CD4-positive, alpha-beta T cell treated with Interleukin-15 for 1 hour (primary cell): ENCODE measurements at places on chromosomes 3 and 15.

DNA sequence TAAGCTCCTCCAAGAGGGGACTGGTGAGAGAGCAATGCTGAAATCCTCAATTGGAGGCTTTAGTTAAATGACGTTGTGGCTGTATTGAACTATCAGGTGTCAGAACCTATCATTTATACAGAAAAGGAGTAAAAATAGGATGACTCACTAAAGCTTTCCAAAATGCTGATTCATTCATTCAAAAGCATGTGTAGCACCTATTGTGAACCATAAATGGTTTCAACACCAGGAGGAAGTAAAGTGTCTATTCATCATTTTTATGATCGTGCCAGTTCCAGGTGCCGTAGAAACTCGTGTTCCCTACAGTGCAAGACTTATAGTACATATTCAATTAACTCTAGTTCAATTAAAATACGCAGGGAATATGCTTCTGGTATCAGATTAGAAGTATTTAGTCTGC, 66.5 kb upstream of the ARRDC4 start:
- no peak for DNase-seq

DNA sequence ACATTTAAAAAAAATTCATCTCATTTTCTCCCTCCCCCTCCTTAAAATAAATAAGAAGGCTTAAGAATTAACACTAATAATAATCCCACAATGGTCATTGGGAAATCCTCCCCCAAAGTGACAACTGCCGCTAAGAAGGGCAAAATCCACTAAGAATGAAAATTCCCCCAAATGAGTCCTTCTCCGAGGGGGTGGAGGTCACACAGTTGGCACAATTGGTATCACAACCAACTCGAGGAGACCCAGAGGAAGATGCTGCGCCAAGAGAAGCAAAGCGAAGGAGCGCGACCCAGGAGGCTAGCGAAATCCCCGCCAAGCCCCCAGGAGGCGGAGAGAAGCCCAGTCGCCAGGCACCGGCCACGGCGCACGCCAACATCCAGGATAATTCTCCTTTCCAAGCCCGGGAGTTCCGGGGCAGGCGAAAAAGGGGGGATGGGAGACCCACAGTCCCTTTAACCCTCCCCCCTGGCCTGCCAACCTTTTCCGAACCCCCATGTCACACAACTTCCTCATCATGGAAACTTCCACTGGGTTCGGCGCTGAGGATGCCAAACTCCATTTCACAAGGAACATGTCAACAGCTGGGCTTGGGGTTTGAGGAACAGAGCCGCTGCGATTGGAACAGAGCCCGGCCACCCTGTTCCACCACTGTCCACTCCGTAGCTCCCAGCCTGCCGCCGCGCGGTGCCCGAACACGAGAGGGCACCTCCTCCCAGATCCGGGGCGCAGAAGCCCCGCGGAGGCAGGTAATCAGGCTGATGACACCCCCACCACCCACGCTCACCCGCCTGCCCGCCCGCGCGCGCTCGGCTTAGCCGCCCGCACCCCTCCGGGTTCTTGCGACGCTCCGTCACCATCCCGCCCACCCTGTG, 668 bp downstream of the THRB start:
- DNase-seq = peak; percentile 17

DNA sequence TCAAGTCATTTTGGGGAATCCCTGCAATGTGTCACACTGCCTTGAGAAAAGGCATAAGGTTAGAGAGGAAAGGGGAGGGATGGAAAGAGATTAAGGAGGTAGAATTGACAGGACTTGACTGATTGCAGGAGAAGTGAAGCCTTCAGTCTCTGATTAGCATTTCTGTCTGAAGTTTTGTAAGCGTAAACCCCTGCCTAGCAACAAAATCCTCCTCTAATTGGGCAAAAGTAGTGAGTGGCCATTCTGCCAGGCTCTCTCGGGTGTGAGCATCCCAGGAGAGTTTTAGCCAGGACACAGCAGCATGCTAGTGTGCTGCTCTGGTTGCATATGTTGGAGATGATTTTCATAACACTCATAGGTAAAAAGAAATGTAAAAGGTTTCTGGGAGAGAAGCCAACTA, 117.0 kb upstream of the MRPL3 start:
- no peak for DNase-seq

GRCh38 chr3:163543662-163544061, 1534.6 kb downstream of the SI start:
- DNase-seq = no peak

DNA sequence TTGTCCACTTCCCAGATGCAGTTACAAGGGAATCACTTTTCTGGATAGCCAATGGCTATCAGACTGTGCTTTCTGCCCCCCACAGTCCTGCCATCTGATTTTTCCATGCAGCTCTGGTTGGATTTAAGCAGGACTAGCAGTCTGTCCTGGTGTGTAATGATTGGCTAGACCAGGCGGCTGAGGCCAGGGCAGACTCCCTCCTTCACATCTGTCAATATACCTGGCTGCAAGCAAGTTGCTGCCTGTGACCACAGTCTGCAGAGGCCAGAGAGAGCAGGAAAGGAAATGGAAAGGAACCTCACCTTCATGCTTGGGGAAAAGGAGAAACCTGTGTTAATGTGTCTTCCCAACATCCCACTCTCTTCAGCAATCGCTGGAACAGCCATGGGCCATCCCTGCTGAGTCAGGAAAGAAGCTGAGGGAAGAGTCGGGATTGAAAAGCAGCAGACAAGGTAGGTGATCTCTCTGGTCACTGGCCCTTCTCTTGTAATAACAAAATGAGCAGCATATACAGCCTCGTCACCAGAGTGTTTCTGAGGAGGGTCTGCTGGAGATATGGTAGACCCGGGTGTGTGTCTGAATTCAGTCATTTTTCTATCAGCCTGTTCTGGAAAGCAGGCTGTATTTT, 126.7 kb upstream of the PHLDB2 start:
- DNase-seq = no peak

DNA sequence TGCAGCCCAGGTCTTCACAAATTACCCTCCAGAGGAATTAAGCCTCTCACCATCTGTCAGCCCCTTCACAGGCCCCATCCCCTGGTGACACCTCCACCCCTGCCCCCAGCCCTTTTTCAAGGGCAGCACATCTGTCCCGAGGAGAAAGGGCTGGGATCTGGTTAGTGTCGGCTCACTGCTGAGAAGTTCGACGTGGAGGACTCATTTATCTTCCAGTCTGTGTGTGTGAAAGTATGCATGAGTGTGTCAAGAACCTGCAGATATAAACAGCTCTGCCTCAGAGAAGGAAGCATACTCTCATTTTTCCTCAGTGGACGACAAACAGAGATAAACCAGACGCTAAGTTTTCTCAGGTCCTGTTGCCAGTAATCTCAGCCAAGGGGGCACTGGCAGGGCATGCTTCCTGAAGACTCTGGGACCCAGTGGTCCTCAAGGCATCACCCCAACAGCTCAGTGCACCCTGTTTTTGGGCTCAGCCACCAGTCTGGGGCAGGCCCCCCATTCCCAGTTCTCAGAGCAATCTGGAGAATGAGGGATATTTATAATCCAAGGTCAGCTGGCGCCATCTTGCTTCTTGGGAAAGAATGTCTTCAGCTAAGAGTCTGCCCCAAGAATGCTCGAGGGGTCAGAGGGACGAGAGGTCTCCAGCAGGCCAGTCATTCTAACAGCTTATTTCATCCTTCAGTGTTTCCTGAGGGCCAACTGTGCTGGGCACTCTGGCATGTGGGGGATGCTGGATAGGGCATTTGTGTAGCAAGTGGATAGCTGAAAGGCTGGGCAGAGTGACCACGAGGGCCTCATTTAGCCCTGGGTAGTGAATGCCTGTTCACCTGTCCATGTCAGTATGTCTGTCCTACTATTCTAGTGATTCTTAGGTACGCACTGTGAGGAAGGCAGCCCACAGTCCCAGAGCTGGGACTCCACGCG, 73.6 kb downstream of the ADCY5 start:
- DNase-seq = no peak

DNA sequence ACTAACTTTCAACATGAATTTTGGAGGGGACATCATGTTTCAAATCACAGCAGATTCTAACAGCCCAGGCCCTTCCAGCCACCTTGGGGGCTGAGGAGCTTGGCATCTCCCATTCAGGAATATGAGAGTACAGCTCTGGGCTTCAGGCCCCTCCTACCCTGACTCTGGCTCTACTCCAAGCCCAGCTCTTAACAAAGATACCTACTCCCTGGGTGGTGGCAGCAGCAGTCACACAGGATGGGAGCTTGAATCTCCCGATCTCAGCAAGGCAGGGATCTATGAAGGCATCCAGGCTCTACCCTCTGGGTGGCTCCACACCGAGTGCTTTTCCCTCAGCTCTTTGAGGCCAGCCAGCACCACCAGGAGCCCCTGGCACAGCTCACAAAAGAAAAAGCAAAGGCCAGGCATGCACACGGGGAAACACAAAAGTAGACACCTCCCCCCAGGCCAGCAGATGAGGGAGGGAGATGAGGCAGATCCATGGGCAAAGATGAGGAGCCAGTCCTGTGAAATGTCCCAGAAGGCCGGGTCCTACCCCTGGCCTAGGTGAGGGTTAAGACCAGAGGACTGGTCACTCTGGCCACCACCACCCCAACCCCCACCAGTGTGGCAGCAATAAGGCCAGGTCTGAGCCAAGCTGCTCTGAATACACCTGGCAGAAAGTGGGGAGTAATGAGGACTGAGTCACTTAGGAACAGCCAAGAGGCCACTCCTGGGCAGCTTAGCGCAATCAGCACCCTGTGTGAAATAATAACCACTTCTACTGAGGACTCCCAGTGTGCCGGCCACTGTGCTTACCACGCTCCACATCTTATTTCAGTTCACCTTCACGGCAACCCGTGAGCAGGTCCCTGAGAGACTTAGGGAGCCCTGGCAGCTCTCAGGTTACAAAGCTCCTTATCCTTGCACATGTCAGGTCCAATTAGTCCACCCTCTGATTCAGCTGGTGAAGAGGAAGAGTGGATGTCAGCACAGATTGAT, 24.3 kb downstream of the PLA2G4F start:
- no peak for DNase-seq

- DNase-seq = no peak
Observed at GRCh38 chr15:41957021-41957897, 15.1 kb downstream of the EHD4 start.

DNA sequence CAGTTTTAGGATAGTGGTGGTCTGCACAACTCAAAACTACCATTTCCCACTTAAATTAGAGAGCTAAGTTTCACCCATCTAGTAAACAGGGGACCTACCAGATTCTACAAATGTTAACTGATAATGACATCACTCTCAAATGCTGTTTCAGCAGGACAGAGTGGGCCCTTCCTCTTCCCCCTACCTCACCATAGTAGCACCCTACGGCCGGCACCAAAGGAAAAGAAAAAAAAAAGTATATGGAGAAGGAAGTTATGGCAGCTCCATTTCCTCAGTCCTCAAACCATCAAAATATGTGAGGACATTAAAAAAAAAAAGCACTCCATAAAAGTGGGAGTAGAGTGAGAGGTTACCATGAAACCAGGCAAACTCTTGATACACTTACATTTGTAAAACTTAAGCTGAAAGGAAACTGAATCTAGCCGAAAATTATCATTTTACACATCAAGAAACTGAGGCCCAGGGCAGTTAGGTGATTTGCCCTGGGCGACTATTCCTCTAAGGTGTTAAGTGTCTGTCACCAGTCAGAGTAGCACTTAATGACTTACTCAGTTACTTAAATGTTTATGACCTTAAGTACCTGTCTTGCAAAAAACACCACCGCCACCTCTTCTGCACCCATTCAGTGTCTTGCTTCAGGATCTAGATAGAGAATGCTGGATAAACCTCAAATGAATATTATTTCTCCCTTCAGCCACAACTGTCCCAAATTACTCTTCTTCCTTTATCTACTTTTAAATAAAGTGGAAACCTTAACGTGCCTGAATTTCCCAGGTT, 2.7 kb downstream of the MSL2 start:
- DNase-seq = no peak

GRCh38 chr15:34107315-34107714, 5.4 kb downstream of the PGBD4 start:
- DNase-seq = no peak

GRCh38 chr3:150784747-150785125, 21.8 kb upstream of the SIAH2 start:
- DNase-seq = no peak

GRCh38 chr3:121399820-121400219, 146.0 kb downstream of the POLQ start:
- no peak for DNase-seq

- peak; percentile 74 for DNase-seq
Observed at GRCh38 chr15:20356444-20356910, 185.1 kb downstream of the GOLGA6L6 start.

DNA sequence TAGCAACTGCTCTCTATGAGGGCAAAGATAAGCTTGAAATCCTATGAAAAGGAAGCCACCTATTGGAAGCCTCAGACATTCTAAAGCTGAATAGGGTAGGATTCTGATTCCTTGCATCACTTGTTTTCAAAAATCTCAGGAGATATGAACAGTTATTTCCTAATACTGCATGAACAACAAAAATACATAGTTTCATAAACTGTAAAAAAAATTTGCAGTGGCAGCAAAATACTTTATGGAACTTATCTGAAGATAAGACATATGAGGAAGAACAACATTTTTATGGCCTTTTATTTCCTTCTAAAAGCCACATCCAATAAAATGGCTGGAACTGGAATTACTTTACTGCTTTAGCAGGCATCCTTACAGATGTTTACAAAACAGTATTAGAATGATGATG, 29.9 kb downstream of the AP3S2 start:
- no peak for DNase-seq

DNA sequence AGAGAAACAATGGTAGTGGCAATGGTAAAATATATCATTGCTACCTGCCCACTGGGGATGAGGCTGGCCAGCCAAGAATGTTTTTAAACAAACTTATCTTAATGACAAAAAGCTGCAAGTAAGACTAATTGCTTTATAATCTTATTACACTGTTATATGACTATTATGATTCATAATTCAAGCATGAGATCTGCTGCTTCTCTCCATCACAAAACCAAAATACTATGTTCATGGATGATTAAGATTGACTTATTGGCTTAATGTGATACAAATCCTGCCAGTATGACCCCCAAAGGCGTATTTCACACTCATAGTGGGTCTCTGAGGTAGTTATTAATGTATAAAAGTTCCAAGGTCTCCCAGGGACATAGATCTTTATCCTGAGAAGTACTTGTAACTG, 52.6 kb downstream of the FBN1 start:
- no peak for DNase-seq

DNA sequence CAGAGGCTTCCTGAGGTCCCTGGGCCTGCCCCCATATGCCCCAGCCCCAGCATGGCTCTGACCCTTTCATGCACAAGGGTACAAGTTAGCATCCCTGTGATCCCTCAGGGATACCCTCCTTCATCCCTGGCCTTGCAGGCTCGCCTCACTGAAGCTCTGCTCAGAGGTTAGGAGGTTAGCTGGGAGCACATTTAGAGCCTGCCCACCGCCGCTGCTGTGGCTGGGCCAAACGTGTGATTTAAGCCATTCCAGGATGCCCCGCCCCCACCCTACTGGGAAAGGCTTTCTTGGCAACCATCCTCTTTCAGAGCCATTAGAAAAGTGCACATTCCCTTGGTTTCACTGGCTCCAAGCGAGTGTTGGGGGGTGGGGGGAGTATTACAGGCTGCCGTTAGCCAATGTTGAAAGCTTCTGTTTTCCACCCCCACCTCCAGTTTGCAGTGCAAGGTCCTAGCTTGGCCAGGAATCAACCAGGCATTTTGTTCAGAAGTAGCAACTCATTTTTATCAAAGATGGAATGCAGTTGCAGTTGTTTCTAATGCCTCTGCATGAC, 6.3 kb upstream of the HES1 start:
- DNase-seq = no peak

GRCh38 chr3:142215106-142215505, 10.3 kb downstream of the GK5 start:
- no peak for DNase-seq
